ENCODE measurements at places on chromosomes 6 and 20.

- no peaks in the 10 kb centered on the region for H3K27me3 ChIP-seq
- no peak overlapping the region for H3K4me3 ChIP-seq
- H3K4me1 ChIP-seq = peaks cover 8% of the 10 kb centered on the region
- no peak overlapping the region for H3K27ac ChIP-seq
These were observed 112.7 kb downstream of the ISM1 start for GRCh38 chr20:13333793-13334192.

DNA sequence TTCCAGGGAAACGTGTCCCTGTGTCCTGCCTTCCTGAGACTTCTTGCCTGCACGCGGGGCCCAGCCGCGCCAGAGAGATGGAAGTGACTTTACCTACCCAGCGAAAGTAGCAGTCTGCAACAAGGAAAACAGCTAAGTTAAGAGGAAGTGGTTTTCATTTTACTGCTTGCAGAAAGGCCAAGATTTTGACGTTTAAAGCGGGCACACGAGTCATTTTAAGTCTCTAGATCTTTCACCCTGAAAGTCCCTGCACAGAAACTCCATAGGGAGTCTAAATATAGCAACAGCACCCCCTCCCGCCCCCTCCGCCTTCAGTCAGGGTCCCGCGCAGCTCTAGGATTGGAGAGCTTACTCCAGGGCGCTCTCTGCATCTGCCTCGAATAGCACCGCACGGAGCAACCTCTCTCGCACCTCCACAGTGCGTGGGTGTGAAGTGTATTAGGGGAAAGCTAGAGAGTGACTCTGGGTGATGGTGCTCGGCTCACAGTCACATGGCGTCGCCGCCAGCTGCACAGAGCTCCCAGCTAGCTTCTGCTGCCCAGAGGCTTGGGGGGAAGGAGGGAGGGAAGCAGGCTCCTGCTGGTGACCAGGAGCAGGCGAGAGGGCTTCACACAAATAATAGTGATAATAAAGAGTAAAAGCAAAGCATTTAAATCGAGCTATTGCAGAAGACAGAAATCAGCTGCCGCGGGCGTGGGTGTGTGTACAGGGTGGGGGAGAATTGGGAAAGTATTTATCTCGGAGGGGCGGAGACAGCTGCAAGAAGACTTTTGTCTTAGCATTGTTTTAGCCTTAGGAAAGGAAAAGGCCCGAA lies 1.8 kb upstream of the KCNQ5 start:
- no peaks in the 10 kb centered on the region for H3K36me3 ChIP-seq
- peak overlapping the region; percentile 21 for H3K27ac ChIP-seq
- H3K4me3 ChIP-seq = peak overlapping the region; percentile 70
- peaks cover 55% of the 10 kb centered on the region for H3K27me3 ChIP-seq

GRCh38 chr6:13848522-13849150 lies 34.3 kb upstream of the MCUR1 start:
- peak overlapping the region; percentile 89 for H3K27ac ChIP-seq
- H3K4me3 ChIP-seq = peak overlapping the region; percentile 15
- no peaks in the 10 kb centered on the region for H3K27me3 ChIP-seq
- peaks cover 7% of the 10 kb centered on the region for H3K4me1 ChIP-seq
- H3K36me3 ChIP-seq = no peaks in the 10 kb centered on the region

DNA sequence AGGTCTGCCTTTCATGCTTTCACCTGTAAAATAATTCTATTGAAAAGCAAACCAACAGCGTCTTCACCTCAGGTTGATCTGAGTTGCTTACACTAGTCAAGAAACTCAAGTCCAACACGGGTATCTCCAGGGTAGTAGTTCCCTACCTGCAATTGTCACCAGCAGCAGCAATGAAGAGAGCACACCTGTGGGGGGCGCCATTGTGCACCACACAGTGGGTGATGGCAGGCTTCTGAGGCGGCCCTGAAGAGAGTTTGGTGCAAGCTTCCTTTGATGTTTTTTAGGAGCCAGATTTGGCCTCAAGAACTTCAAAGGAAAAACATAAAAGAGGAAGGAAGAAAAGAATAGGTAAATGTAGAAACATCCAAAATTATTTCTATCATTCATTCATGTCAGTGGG lies 45.1 kb downstream of the KIAA0319 start:
- H3K4me1 ChIP-seq = no peaks in the 10 kb centered on the region
- H3K27me3 ChIP-seq = peaks cover 5% of the 10 kb centered on the region
- H3K27ac ChIP-seq = no peak overlapping the region
- H3K4me3 ChIP-seq = no peak overlapping the region
- no peaks in the 10 kb centered on the region for H3K36me3 ChIP-seq

- H3K27me3 ChIP-seq = peaks cover 8% of the 10 kb centered on the region
- H3K4me3 ChIP-seq = no peak overlapping the region
- H3K36me3 ChIP-seq = no peaks in the 10 kb centered on the region
- peaks cover 5% of the 10 kb centered on the region for H3K4me1 ChIP-seq
These were observed 35.3 kb upstream of the CDKN1A start for GRCh38 chr6:36642913-36643817.

DNA sequence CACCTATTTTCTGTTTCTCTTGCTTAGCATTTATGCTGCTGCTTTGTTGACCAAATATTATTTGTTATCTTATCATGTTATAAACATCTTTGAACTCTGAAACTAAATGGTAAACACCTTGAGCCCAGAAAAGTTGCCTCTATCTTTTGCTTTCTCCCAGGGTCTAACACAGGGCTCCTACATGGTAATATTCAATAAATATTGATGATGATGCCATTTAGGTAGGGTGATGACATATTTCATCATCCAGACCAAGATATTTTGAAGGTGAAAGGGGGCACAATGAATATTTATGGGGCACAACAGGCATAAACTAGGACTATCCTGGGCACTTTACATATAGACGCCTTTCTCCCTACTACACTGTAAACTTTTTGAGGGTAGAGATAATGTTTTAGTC lies 11.6 kb upstream of the ENPP4 start:
- peaks cover 2% of the 10 kb centered on the region for H3K36me3 ChIP-seq
- H3K27ac ChIP-seq = no peak overlapping the region
- no peaks in the 10 kb centered on the region for H3K4me1 ChIP-seq
- H3K4me3 ChIP-seq = no peak overlapping the region

DNA sequence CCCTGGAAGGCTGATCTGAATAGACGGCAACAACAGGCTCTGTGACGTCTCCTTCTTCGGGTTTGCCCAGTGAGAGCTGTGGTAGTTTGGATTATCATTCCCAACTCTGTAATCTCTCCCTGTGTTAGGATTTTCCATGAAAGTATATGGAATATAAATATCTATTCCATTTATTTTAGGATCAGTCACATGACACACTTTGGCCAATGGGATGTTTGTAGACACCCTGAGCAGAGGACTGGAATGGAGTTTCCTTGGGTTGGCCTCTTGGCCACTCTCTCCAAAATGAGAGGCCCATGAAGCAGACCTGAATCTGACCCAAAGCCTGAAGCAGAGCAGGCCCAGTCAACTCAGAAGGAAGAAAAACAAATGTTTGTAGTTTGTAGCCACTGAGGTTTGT lies 37.2 kb upstream of the UBR2 start:
- no peak for DNase-seq
- H3K4me1 ChIP-seq = peaks cover 9% of the 10 kb centered on the region
- H3K4me3 ChIP-seq = no peak overlapping the region
- H3K36me3 ChIP-seq = no peaks in the 10 kb centered on the region

- H3K36me3 ChIP-seq = no peaks in the 10 kb centered on the region
- no peak for DNase-seq
These were observed 157.4 kb upstream of the TNFAIP3 start for GRCh38 chr6:137709424-137710236.

DNA sequence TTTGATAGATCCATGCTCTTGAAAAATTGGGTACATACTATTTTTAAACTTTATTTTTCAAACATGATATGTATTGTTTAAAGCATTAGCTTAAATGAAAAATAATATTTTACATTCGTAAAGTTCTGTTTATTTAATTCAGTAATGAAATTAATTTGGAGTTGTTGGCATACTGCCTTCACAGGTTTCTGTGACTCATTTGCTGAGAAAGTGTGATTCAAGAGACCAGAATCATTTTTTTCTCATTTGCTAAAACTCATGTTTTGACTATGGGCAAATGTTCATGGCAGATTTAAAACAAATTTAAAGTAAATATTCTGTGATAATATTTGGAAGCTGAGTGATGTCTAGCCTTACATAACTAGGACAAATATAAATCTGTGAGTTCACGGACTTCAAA lies 230.4 kb downstream of the BCKDHB start:
- H3K4me1 ChIP-seq = peaks cover 12% of the 10 kb centered on the region
- no peak for DNase-seq
- no peaks in the 10 kb centered on the region for H3K36me3 ChIP-seq
- H3K27ac ChIP-seq = no peak overlapping the region

DNA sequence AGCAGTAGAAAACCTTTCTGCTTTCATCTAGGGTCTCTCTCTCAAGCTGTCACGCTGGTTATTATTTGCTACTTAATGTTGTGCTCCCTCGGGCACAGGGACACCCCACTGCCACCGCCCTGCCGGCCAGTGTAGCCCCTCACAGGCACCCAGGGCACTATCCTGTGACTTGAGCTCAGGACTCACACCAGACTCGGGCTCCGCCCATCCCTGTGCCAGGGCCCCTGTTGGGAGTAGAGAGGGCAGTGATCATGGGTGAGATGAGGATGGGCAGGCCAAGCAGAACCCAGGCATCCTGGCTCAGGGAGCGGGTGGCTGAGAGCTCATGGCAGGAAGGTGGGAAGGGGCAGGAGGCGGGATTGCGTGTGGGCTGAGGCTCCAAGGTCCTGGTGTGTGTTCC lies 371.9 kb downstream of the ZFAND3 start:
- H3K4me1 ChIP-seq = peaks cover 3% of the 10 kb centered on the region
- no peak overlapping the region for H3K4me3 ChIP-seq
- no peak for DNase-seq
- no peak overlapping the region for H3K27ac ChIP-seq
- no peaks in the 10 kb centered on the region for H3K27me3 ChIP-seq
- no peaks in the 10 kb centered on the region for H3K36me3 ChIP-seq

DNA sequence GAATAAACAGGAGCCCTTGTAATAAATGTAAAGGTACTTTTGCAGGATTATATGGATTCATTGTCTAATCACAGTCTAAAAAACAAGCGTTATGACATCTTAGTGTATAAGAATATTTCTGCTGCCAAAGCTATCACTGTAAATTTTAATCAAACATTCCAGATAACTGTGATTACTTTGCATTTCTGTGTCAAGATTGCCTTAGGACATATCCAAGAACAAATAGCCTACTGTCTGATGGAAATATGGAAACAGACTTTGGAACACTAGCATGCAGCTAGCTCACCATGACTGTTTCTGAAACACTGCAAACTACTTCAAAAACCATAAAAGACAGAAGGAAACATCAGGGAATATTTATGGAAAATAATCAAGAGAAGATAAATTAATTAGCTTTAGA lies 248.7 kb upstream of the ASCC3 start:
- H3K4me1 ChIP-seq = no peaks in the 10 kb centered on the region
- DNase-seq = no peak
- H3K4me3 ChIP-seq = no peak overlapping the region
- H3K27me3 ChIP-seq = peaks cover 4% of the 10 kb centered on the region
- H3K36me3 ChIP-seq = no peaks in the 10 kb centered on the region

GRCh38 chr6:28974505-28974904 lies 30.6 kb downstream of the ZNF311 start:
- H3K27ac ChIP-seq = no peak overlapping the region
- no peak overlapping the region for H3K4me3 ChIP-seq
- H3K4me1 ChIP-seq = peaks cover 23% of the 10 kb centered on the region
- H3K36me3 ChIP-seq = no peaks in the 10 kb centered on the region
- H3K27me3 ChIP-seq = no peaks in the 10 kb centered on the region
- DNase-seq = no peak

DNA sequence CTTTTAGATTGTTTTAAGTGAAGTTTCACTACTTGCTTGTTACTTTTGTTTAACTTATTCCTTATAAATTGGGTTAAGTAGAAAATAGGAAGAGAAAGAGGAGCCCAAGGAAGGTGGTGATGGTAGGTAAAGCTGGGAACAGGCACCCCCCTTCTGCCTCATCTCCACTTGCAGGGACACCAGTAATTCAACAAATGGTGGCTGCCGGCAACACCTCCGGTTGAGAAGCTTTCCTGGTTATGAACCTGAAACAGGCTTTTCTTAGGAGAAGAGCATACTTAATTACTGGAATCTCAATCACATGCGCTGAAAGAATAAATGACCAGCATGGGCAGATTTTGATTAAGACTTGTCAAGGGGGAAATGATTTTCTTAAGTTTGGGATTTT lies 158.9 kb upstream of the ZNF217 start:
- H3K27me3 ChIP-seq = no peaks in the 10 kb centered on the region
- no peak for DNase-seq

DNA sequence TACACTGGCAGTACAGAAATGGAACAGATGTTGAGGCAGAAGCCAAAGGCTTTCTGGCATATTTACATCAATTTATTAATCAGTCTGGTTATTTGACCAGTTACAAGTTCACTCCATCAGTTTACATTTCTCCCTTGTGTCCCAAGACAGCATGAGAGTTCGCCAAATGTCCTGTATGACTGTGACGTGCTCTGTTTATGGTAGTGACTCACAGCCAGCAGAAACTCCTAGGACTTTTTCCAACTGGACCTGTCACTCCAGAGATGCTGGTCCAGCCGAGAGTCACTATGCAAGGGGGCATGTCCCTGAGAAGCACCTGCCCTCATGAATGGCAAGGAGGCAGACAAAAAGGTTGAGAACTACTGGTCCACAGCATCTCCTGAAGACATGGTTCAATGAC lies 160.0 kb downstream of the LRFN2 start:
- no peak overlapping the region for H3K27ac ChIP-seq
- H3K4me1 ChIP-seq = peaks cover 2% of the 10 kb centered on the region
- H3K36me3 ChIP-seq = no peaks in the 10 kb centered on the region
- no peak for DNase-seq

DNA sequence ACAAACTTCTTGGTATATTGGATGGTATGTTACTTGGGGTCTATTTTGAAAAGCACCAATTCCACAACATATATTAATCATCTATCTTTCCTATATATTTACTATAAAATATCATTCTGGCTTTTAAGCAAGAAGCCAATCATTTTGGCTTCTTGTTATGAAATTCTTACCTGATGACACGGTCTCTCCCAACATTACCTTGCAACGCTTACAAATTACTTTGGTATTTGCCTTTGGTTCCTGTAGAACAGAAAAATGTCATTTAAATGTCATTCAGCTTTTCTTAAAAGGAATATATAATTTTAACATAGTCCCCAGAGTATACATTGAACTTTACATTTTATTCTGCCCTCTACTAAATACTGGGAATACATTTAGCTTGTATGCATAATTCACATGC lies 27.4 kb downstream of the UBE3D start:
- H3K27ac ChIP-seq = no peak overlapping the region
- DNase-seq = no peak

GRCh38 chr6:29655658-29656057 lies 1.2 kb upstream of the MOG start:
- H3K4me1 ChIP-seq = peaks cover 16% of the 10 kb centered on the region
- no peak overlapping the region for H3K27ac ChIP-seq
- no peak for DNase-seq
- H3K27me3 ChIP-seq = peaks cover 6% of the 10 kb centered on the region

GRCh38 chr20:47796971-47797370 lies 11.7 kb upstream of the SULF2 start:
- H3K36me3 ChIP-seq = no peaks in the 10 kb centered on the region
- H3K27ac ChIP-seq = no peak overlapping the region
- no peak for DNase-seq
- H3K4me1 ChIP-seq = peaks cover 4% of the 10 kb centered on the region
- peaks cover 14% of the 10 kb centered on the region for H3K27me3 ChIP-seq

GRCh38 chr6:90431576-90431975 lies 134.9 kb upstream of the BACH2 start:
- H3K4me1 ChIP-seq = no peaks in the 10 kb centered on the region
- no peak overlapping the region for H3K27ac ChIP-seq
- no peak overlapping the region for H3K4me3 ChIP-seq
- H3K36me3 ChIP-seq = peaks cover 2% of the 10 kb centered on the region

Measured in mesothelial cell of epicardium (in vitro differentiated cells).